ENCODE measurements at places on chromosomes 2 and 18. TPM values are rescaled to one million over a fixed set of nuclear protein-coding genes. Genes with fewer than 3 reads are reported as not detected.

RAX gene
- total RNA-seq: not detected

SPP2 gene
- not detected for total RNA-seq

FAP gene
- total RNA-seq: 0.08 TPM

RAMP1 gene
- not detected for total RNA-seq

CPLX4 gene
- total RNA-seq: not detected

SLC35F5 gene
- total RNA-seq: 58.1 TPM

HDAC4 gene
- total RNA-seq: 10.8 TPM

STPG4 gene
- total RNA-seq: not detected

DNAJC5G gene
- total RNA-seq: not detected

SP5 gene
- not detected for total RNA-seq

CCDC178 gene
- not detected for total RNA-seq

TDRD15 gene
- not detected for total RNA-seq

FAHD2B gene
- 11.5 TPM for total RNA-seq

SPATA3 gene
- total RNA-seq: not detected

ARHGAP28 gene
- total RNA-seq: 0.09 TPM

SLC25A12 gene
- total RNA-seq: 14.9 TPM

AQP4 gene
- not detected for total RNA-seq
